ENCODE measurements at places on chromosomes 16 and 17.
A peak's percentile ranks its signal among the peaks of the same experiment; 100 is the strongest.

GRCh38 chr16:31074814-31075183 lies 577 bp downstream of the ZNF646 start:
- no peak for DNase-seq

GRCh38 chr17:32111141-32111771 lies 31.0 kb upstream of the RHOT1 start:
- DNase-seq = peak; percentile 49

DNA sequence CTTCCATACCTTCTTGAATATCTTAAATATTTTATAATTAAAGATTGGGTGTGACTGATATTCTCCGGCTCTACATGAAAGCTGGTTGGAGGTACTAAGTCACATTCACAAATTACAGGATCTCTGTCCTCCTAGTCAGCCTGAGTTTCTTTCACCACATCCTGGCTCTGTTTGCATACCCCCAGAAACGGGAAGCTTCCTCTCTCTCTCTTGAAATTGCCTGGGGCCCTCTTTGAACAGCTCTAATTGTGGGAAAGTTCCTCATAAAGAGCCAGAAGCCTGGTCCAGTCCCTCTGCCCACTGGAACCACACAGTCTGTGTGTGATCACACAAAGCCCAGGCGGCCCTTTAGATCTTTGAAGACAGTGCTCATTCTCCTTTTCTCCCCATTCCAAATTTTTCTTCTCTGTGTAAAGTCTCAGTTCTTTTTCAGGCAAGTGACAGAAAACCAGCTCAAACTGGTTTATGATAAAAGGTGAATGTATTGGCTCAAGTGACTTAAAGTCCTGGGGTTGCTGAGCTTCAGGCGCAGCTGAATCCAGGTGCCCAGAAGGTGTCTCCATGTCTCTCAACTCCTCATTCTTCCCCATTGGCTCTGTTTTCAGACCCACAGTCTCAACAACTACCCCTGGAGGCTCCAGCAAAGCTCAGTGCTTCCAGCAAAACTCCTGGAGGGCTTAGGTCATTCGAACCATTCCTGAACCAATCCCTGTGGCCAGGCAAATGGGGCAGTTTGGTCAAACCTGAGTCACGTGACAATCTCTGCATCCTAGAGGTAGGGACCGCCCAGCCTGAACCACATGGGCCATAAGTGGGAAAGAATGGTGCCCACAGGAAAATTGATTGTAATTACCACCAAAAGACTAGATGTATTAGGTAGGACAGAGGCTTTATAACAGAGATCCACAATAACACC lies 8.5 kb upstream of the RAI1 start:
- DNase-seq = no peak

DNA sequence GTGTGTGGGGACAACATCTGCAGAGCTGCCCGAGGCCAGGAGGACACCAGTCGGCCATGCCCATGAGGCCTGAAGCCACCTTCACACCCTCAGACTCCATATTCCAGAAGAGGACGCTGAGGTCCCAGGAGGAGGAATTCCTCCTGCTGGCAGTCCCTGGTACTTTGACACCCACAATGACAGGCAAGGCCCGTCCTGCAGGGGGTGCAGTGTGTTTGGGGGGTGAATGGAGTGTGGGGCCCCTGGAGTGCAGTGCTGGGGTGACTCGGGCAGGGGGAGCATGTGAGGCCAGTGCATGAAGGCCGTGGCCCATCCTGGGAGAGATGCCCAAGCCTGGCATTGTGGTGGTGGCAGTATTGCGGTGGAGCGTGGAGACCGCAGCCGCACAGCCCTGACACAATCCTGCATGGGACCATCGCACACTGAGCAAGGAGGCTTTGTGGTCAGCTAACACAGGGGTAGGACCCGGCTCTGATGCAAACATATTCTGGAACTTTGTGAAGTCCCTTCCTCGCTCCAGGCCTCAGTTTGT lies 52.2 kb downstream of the ZDHHC7 start:
- no peak for DNase-seq

- peak; percentile 48 for DNase-seq
These were observed 137.5 kb downstream of the CCDC182 start for GRCh38 chr17:57607553-57608120.

- no peak for DNase-seq
These were observed 16.8 kb downstream of the AMFR start for GRCh38 chr16:56408379-56409098.

DNA sequence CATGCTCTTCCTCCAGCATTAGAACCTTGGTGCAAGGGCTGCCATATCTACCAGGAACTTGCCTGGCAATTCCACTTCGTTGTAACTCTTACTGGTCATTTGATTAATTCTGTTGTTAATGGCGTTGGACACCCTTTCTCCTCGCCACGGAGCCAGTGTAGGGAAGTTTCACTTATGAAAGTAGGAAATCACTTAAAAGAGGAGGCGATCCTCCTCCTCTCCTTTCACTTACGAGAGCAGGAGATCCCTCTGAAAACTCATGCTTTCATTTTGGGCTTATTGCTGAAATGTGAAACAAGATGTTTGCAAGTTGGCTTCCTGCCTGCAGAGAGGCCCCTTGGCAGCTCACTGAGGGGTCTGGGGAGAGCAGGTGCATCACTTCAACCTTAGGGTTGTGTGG lies 226.0 kb downstream of the SNX29 start:
- DNase-seq = no peak

DNA sequence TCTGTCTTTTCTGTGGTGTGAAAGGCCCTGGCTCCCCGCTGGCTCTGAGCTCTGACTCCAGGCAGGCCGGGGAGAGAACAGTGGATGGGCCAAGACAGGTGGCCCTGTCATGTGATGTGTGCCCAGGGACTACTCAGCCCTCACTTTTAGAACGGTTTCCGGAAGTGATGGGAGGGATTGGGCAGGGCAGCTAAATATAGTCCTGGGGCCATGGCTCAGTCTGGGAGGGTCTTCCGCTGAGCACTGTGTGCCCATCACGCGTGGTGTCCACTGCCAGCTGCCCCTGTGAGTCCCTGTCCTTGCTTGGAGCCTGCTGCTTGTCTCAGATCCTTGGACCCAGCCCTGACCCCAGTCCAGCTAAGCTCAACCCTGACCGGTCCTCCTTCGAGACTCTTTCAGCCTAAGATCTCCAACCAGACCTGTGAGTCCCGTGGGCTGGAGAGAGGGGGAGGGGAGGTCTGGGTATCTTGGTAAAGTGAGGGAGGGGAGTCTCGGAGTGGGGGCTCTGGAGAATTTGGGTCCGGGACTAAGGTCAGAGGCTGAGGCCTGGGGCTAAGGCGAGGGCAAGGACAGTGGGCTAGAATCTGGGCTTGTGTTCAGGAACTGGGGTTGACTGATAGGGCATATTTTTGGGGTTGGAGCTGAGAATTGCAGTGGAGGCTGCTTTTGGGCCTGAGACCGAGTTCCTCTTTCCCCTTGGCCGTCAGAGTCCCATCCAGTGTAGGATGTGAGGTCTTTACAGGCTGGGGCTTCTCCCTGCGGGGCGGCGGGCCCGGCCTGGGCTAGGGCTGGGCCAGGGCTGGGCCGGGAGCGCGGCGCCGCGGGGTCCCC lies at the start of gene TRIM72:
TSS of gene TRIM72 (plus strand) at position 243 of the 831 bp plus-strand sequence. CDS start 620 bp downstream, outside the sequence.
- DNase-seq = no peak

- DNase-seq = no peak
These were observed 5.8 kb downstream of the SLC5A2 start for GRCh38 chr16:31488468-31489297.

DNA sequence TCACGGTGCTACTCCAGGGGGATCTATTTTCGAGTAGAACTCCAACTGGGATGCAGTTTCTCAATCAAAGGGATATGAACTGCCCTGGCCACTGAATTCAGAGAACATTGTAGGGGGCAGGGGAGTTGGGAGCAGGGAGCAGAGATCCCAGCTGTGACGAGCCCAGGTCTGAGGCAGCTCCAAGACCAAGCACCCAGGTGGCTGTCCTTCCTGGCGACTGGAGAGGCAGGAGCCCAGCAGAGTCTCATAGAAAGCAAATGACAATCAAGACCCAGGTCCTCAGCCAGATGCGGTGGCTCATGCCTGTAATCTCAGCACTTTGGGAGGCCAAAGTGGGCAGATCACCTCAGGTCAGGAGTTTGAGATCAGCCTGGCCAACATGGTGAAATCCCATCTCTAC lies 60.1 kb downstream of the TK2 start:
- DNase-seq = no peak

DNA sequence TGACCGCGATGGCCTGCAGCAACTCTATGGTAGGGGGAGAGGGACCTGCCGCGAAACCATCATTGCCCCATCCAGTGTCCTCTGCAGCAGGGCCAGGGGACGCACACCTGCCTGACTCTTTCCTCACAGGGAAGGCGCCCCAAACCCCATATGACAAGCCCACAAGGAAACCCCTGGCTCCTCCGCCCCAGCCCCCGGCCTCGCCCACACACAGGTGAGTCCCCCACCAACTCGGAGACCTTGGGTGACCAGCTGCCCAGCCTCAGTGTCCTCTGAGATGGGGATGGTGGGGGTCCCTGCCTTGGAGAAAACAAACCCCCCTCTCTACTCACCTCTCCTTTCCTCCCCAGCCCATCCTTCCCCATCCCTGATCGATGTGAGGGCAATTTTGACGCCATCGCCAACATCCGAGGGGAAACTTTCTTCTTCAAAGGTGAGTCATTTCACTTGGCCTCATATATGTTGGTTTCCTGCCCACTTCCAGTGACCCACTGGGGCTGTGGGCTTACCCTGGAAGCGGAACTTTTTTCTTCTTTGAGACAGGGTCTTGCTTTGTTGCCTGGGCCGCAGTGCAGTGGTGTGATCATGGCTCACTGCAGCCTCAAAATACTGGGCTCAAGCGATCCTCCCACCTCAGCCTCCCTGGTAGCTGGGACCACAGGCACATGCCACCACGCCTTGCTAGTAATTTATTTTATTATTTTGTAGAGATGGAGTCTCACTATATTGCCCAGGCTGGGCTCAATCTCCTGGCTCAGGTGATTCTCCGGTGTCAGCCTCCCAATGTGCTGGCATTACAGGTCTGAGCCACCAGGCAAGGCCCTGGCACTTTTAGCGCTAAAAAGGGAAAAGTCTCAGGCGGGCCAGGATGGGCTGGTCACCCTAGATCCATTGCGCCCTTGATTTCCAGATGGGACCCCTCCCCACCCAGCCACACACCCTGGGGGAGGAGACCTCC lies 8.0 kb upstream of the IL32 start:
- no peak for DNase-seq

- peak; percentile 61 for DNase-seq
These were observed 52.0 kb downstream of the CBFA2T3 start for GRCh38 chr16:88924834-88925539.
